SK-N-SH treated with all-trans-retinoic acid at 6 μM for 48 hours (cell line): ENCODE measurements at places on chromosomes 3 and 15.

- ATAC-seq, result no peak
Observed at GRCh38 chr15:85402195-85402881, 21.9 kb downstream of the AKAP13 start.

GRCh38 chr3:69458803-69459365 is 73.0 kb upstream of the FRMD4B start:
- ATAC-seq, result no peak

DNA sequence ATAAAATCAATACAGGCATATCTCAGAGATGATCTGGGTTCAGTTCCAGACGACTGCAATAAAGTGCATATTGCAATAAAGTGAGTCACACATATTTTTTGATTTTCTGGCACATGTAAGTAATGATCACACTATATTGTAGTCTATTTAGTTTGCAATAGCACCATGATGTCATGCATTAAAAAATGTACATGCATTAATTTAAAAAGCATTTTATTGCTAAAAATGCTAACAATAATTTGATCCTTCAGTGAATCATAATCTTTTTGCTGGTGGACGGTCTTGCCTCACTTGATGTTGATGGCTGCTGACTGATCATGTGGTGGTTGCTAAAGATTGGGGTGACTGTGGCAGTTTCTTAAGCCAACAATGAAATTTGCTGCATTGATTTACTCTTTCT is 511.1 kb downstream of the OTOL1 start:
- no peak for ATAC-seq

DNA sequence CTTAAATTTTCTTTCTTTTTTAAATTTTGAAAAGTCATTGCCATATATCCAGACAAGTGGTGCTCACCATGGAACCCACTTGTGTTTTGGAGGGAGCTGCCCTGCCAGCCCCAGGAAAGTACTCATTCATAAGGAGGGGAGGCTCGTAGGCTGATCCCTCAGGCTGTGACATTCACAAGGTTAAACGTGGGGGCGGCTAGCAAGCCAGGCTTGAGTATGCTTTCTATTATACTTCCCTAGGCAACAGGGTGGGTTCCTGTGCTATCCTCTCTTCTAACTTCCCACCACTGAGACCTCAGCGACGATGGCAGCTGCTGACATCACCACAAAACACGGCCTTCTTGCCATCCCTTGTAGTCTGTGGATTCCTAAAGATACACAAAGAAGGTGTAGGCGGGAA is 160.5 kb upstream of the C2CD4B start:
- ATAC-seq, result no peak
